ENCODE measurements at places on chromosomes 12 and 14.
A peak's percentile ranks its signal among the peaks of the same experiment; 100 is the strongest.

GRCh38 chr12:90301561-90302133 is 593.0 kb upstream of the ATP2B1 start:
- DNase-seq, result no peak

GRCh38 chr12:116133149-116133548 is 144.3 kb downstream of the MED13L start:
- no peak for DNase-seq

GRCh38 chr12:45165284-45165683 is 50.6 kb upstream of the ANO6 start:
- DNase-seq, result no peak

DNA sequence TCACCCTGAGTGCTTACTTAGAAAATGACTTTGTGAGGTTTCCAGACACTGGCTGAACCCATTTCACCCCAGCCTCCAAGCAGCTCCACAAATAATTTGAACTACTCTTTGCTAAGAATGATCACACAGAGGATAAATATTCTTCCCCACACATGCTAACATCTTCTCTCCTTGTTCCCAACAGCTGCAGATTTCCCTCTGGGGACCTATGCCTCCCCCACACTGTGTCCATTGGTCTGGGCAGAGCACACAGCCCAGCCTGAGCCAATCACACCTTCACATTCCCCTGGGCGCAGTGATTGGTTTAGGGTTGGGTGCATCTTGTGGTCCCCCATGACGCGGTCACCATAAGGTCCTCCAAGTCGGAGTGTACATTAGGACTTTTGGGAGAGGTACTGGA is 6.9 kb downstream of the SDR9C7 start:
- DNase-seq, result no peak

DNA sequence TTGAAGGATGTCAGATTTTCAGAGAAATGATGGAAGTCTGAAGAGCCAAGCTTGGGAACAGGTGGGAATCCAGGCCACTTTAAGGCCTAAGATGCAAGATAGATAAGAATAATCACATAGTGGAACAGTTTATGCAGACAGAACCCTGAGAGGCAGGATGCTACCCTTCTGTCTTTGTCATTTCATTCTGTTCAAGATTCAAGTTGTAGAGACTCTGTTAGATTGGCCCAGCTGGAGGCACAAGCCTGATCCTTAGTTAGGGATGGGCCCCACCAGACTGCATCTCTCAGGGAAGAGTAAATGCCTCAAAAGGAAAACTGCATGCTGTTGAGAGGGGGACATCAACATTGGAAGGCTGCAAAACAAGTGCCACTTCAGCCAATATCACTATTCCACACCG is 287.0 kb downstream of the PCNX1 start:
- no peak for DNase-seq

DNA sequence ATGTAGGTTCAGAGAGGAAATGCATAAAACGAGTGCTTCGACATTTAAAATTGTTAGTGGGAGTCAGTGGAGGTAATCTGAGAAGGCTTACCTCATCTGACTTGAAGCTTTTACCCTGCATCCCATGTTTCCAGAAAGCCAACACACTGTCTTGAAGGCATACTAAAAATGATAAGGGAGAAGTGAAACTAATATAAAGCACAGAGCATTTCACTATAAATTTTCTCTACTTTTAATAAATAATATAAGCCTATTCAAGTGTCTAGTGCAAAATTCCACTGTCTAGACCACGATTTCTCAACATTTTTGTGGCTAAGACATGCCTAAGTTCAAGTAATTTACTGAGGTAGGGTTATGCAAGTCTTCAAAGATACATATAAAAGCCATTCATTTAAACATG is 29.1 kb upstream of the CDKL1 start:
- no peak for DNase-seq

DNA sequence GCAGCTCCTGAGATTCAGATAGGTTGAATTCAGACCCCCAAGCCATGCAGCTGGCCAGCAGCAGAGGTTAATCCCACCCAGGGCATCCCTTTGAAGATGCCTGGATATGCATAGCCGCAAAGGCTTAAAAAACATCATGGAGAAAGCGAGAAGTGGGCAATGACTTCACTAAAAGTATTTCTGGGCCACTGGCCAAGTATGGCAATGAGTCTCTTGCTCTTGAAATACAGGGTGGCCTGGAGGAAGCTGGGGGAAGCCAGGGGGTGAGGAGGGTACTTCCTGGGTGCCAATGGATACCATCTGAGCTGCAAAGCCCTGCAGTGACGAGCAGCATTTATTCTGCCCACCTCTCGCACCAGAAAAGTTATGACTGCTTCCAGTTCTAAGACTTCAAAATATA is 539.3 kb upstream of the TBX3 start:
- no peak for DNase-seq

GRCh38 chr12:41122894-41123293 is 65.2 kb upstream of the PDZRN4 start:
- DNase-seq, result no peak

- peak; percentile 11 for DNase-seq
Measured at GRCh38 chr12:69935651-69936100, 110.6 kb downstream of the MYRFL start.

DNA sequence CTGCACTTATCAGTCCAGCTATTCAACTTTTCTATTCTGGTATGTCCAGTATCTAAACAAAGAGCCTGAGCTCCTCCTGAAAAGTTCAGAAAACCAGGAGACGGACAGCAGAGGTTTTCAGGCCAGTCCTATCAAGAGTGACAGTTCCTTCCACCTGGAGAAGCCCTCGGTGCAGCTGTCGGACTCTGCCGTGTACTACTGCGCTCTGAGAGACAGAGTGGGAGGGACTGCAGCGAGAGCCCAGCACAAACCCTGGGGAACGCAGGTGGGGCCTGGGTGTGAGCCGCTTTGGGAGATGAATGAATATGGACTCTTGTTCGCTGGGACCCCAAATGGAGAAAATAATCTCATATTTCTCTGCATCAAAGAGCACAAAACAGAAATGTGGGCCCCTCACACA is 329.8 kb upstream of the OR4E1 start:
- no peak for DNase-seq

GRCh38 chr14:85187521-85187920 is 342.4 kb upstream of the FLRT2 start:
- DNase-seq, result no peak

All from right kidney (tissue), 9 donors.